Right lobe of liver (tissue), 6 donors: ENCODE measurements at places on chromosomes 12 and 14. TPM values are rescaled to one million over a fixed set of nuclear protein-coding genes. Genes with fewer than 3 reads are reported as not detected.

- no peak overlapping the region for H3K27ac ChIP-seq
- no peak overlapping the region for H3K4me3 ChIP-seq
Observed at GRCh38 chr12:114403011-114403689, 2.8 kb downstream of the TBX5 start.

DNA sequence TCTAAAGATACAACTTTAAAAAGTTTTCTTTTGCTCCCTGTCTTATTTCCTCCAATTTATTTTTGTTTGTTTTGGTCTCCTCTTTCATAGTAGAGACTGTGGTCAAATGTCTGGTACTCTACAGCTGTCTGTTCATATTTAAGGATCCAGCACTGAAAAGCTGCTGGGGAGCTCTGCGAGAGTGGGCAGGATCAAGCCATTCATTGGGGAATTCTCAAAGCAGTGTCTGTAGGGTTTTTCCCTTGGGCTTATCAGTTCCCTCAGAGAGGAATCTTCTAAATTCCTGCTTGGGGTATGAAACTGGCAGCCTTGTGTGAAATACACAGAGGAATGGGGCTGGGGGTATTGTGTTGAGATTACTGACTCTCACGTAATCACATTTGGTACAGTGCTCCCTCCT lies 52.3 kb downstream of the FNTB start:
- no peaks in the 10 kb centered on the region for H3K36me3 ChIP-seq
- no peak for DNase-seq
- peaks cover 12% of the 10 kb centered on the region for H3K4me1 ChIP-seq
- no peak overlapping the region for H3K27ac ChIP-seq
- H3K27me3 ChIP-seq: no peaks in the 10 kb centered on the region
- H3K4me3 ChIP-seq: no peak overlapping the region

FGD4 gene
- 22.4 TPM for total RNA-seq

REP15 gene
- total RNA-seq: 0.75 TPM

RHOF gene
- total RNA-seq: 4.1 TPM
